ENCODE measurements at places on chromosomes 5 and 9.

GRCh38 chr5:14757850-14758249 is 93.3 kb downstream of the OTULIN start:
- no peak for DNase-seq

- DNase-seq, result no peak
Observed at GRCh38 chr9:112038017-112038408, 137.1 kb downstream of the SUSD1 start.

GRCh38 chr5:56712895-56713591 is 102.3 kb upstream of the MAP3K1 start:
- DNase-seq, result no peak

- no peak for DNase-seq
Observed at GRCh38 chr5:66602621-66603020, 6.4 kb downstream of the MAST4 start.

DNA sequence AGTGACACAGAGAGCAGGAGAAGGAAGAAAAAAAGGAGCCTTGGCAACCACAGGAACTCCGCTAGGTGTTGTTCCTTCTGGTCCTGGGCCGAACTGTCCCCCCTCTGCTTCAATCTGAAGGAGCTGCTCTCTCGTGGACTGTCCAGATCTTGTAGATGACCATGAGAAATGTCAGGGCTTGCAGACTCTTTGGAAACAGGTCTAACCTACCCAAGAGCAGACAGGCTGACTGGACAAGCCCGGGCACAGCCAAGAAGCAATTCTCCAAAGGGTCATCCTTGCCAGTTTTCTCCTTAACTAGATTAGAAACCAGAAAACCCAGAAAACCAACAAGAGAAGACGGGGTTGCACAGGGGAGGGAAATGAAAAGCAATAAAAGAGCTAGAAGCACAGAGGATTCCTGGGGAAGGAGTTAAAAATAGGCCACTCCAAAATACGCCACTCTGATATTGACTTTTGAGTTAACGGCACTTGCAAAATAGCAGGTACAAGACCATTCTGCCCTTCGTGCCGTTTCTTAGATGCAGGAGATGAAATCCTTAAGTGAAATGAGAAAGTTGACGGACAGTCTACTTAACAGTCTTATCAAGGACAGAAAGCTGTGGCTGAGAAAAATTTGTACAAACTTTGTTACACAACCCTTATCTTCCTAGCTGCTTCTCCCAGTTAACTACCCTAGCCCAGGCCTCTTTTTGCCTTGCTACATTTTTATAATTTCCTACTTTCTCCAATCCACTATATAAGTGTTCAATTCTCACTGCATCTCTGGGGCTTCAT is 5.8 kb downstream of the GCNT4 start:
- no peak for DNase-seq

GRCh38 chr5:172503925-172504700 is 49.8 kb upstream of the SH3PXD2B start:
- no peak for DNase-seq

- no peak for DNase-seq
Observed at GRCh38 chr5:137034764-137035479, 464.2 kb downstream of the SPOCK1 start.

- DNase-seq, result no peak
Observed at GRCh38 chr5:80655231-80655774, 520 bp upstream of the DHFR start.

GRCh38 chr5:149400304-149400703 is 21.2 kb upstream of the IL17B start:
- no peak for DNase-seq

DNA sequence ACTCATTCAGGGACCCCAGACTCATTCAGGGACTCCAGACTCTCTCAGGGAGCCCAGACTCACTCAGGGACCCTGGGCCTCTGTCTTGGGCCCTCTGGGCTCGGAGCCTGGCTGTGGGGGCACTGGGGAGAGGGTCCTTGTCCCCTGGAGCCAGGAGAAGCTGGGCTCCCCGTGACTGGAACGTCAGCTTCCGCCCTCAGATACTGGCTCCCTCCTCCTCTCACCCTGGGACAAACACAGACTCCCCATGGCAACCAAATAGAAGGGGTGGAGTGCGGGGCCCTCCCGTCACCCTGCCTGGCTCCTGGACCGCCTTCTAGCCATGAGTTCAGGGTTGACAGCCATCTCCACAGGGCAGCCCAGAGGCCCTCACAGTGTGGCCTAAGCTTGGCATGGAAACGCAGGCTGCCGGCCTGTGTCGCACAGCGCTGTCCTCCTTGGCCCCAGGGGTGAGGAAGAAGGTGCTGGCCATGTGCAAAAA is 27.6 kb downstream of the ZDHHC11B start:
- DNase-seq, result no peak

DNA sequence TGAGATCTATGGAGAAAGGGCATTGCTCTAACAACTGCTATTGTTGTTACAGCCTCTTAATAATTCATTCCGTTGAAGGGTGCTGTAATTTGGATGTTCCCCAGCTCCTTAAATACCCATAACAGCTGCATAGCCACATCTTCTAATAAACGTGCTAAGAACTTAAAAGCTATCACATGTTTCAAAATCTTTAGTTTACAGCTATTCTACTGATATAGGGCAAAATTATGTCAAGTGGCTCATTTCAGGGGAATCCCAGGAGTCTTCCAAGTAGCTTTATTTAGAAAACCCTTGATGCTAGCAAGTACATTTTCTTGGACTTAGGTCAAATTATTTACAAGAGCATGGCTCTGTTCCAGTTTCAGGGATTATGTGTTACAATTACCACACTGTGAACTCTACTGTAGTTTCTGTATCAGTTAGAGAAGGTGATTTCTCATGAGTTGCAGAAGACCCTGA is 990.4 kb upstream of the ACO1 start:
- no peak for DNase-seq

DNA sequence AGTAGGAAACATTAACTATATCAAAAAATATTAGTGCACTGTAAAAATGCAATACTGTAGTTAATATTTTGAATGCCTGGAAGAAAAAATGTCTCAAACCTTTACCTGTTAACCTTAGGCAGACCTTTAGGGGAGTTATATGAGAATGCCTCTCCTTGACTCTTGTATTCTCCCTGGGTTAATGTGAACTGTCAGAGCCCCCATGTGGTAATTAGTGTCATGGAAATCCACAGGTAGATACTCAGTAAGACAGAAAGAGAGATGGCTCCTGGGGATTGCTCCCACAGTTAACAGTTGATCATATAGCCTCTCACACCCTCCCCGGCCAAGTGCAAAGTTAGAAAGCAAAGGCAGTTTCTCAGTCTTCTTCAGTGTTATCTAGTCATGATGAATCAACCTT is 742.8 kb downstream of the NR2F1-AS1 start:
- no peak for DNase-seq

DNA sequence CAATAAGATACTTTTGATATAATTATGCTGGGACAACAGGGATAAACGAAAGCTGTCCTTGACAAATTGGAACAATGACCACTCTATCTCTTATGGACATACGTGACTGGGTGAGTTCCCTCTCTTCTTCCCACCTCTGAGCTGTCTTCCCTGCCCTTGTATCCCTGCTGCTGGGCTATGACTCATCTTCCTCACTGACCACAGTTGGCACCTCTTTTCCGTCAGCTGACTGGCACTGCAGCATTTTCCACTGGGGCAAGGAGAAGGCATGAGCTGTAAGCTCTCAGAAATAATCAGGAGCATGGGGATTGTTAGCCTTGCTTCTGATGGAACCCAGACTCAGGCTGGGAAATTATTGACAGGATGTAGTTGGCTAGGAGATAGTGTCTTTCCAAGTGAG is 48.7 kb downstream of the PCSK1 start:
- no peak for DNase-seq

DNA sequence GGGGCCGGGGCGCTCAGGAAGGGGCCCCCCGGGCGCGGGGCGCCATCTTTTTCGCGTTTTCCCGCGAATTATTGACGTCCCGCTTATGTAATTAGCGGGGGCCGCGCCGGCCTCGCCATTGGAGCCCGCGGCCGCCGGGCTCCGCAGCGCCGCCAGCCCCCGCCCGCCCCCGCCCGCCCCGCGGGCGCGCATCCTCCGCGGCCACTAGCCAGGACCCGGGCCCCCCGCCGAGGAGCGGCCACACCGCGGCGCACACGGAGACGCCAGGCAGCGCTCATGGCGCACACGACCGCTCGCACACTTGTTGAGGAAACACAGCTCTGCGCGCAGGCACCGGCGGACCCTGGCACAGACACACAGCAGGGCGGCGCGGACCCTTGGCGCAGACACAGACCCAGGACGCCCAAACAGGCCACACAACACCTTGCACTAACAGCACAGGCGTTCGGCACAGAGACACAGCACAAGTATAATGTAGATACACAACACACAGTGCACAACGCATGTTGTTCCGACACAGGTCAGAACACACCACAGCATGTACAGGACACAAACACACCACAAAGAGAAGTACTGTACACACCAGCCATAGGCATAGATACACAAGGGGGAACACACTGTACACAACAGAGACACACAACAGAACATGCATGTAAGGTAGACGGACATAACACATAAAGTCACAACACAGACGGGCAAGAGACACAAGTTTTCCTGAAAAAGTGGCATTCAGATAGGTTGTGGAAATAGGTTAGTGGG is 467 bp upstream of the PHF19 start:
- peak; percentile 70 for DNase-seq

DNA sequence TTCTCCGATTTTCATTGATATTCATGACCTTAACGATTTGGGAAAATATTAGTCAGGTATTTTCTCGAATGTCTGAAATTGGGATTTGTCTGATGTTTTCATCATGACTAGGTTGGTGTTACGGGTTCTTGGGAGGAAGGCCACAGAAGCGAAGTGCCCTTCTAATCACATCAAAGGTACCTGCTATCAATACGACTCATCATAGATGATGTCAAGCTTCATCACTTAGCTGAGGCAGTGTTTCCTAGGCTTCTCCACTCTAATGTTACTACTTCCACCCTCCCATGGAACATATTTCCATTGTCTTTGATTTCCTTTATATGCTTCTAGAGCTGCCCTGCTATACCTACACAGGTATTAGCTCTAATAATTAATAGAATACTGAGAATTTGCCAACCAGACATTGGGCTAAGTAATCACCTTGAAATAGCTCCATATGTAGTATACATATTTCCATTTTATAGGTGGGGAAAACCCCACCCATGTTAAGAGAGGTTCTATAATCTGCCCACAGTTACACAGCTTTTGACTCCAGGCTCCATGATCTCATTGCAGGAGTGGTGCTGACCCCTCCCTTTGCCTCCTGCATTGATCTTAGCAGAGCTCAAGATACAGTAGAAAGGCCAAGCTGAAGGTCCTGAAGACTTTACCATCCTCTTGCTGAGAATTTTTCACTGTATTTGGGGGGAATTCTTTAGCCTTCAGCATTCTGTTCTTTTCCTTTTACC is 238.6 kb upstream of the ADAMTSL1 start:
- DNase-seq, result no peak

DNA sequence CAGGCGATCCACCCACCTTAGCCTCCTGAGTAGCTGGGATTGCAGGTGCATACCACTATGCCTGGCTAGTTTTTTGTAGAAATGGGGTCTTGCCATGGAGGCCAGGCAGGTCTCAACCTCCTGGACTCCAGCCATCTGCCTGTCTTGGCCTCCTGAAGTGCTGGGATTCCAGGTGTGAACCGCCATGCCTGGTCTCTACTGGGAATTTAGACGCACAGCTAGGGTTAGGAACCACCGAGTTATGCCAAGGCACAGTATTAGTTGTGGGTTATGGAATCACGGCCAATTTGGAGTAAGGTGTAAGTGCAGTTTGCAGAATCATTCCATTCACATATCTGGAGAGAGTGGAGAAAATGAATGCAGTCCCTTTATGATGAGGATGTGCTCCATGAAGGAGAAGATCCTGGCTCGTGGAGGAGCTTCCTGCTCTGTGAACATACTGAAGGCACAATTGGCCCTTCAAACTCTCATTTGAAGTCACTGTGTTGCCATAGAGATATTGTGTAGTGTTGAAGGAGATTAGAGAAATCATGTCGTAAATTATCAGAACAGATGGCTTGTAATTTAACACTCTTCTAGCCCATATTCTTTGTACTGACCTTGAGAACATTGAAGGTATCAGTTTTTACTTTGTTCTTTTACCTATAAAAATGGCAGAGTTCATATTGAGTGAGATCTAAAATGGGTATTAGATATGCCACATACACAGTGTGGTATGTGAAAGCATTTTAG is 18.8 kb downstream of the TRIO start:
- no peak for DNase-seq

- DNase-seq, result no peak
Observed at GRCh38 chr9:27632254-27632653, 59.0 kb upstream of the C9orf72 start.

- DNase-seq, result no peak
Observed at GRCh38 chr9:18717759-18718158, 243.8 kb downstream of the ADAMTSL1 start.

DNA sequence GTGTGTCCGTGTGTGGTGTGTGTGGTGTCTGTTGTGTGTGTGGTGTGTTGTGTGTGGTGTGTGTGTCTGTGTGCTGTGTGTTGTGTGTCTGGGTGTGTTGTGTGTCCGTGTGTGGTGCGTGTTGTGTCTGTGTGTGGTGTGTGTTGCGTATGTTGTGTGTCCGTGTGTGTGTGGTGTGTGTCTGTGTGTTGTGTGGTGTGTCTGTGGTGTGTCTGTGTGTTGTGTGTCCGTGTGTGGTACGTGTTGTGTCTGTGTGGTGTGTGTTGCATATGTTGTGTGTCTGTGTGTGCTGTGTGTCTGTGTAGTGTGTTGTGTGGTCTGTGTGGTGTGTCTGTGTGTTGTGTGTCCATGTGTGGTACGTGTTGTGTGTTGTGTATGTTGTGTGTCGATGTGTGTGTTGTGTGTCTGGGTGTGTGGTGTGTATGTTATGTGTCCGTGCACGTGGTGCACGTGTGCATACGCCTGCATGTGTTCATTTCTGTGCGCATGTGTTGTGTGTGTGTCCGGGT is 72.3 kb downstream of the KCNT1 start:
- no peak for DNase-seq

DNA sequence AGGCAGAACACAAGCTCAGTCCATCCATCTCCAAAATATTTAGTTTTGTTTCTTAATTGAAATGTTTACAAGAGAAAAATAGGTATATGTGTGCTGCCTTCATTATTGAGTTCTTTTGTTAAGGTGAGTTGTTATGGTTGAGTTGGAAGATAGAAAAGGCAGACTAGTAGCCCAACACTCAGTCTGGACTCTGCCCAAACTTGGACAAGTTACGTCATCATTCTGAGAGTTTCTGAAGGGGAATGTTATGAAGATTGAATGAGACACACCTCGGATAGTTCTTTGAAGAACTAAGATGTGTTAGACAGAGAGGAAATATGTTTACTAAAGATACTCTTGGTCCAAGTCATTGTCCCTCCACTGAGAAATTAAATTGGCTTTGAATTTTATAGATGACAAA is 245.5 kb downstream of the KCTD16 start:
- DNase-seq, result no peak

- no peak for DNase-seq
Observed at GRCh38 chr5:9468060-9468388, 77.9 kb downstream of the SEMA5A start.

GRCh38 chr5:118791926-118792734 is 196.2 kb downstream of the DTWD2 start:
- no peak for DNase-seq

- DNase-seq, result no peak
Observed at GRCh38 chr5:169906745-169907649, 73.3 kb downstream of the INSYN2B start.

GRCh38 chr9:94166236-94166975 is 82.1 kb downstream of the PTPDC1 start:
- peak; percentile 92 for DNase-seq

- DNase-seq, result no peak
Observed at GRCh38 chr9:78669591-78669990, 372.7 kb downstream of the PSAT1 start.

All from stimulated activated CD4-positive, alpha-beta T cell treated with anti-CD3 and anti-CD28 coated beads, TNF-alpha, amount 100 ng/mL, for 48 hours (primary cell).